ENCODE measurements at places on chromosomes 1 and 21.

GRCh38 chr1:72650843-72651435, 368.6 kb upstream of the NEGR1 start:
- no peak for DNase-seq

- DNase-seq = no peak
Observed at GRCh38 chr1:40658751-40659648, 6.5 kb downstream of the RIMS3 start.

GRCh38 chr1:209106861-209107260, 476.7 kb upstream of the CAMK1G start:
- DNase-seq = no peak

- DNase-seq = no peak
Observed at GRCh38 chr1:9376886-9377333, 84.2 kb downstream of the SPSB1 start.

- DNase-seq = no peak
Observed at GRCh38 chr1:202684716-202685115, 25.5 kb downstream of the SYT2 start.

DNA sequence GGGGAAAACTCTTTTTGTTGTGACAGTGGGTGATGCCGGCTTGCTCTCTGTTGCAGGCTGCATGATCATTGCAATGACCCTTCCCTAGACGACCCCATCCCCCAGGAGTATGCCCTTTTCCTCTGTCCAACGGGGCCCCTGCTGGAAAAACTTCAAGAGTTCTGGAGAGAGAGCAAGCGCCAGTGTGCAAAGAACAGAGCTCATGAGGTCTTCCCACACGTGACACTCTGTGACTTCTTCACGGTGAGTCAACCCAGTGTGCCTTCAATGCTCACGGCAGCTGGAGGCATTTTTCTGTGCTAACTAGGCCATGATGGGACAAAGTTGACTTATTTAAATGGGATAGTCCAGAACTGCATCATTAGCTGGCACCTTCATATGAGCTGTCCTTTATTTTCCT, 5.7 kb downstream of the UBASH3A start:
- DNase-seq = no peak

DNA sequence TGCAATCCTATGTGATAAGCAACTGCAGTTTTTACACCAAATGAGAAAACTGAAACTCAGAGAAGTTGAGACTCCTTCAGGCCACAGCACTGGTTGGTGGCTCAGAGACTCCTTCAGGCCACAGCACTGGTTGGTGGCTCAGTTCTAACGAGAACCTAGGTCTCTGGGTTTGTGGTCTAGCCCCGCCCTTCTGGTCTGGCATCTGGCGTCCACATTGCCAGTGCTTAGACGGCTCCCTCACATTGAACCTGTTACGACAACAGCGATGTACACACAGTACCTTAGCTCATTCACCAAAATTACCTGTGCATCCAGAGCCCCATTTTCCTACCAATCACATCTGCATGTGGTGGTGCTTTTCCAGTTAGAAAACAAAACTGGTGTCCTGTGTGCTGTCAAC, 66.1 kb downstream of the NID1 start:
- no peak for DNase-seq

DNA sequence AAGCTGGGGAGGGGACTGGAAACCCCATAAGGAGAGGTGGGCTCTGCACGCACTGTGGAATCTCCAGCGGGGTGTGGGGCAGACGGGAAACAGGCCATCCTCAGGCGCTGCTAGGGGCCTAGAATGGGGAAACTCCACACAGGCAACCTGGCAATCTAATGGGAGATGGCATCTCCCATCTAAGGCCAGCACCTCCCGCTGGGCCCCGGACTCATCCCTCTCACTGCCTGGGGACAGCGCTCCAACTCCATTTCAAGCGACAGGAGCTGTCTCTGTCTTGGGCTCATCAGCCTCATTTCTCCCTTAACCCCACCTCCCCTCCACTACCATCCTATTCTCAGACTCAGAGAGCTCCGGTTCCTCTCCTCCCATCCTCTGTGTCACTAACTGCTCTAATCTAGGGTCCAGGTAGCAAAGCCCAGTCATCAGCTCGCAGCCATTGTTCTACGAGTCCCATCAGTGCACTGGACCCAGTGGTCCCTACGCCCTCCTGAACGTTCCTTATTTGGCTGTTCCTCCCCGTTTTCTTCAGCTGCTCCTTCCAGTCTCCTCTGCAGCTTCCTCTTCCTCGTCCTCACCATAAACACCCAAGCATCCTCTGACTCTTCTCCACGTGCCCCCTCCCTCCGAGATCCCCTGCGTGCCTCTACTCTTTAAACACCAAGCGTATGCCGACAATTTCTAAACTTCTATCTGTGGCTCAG, 93.4 kb upstream of the CASZ1 start:
- DNase-seq = no peak

- peak; percentile 22 for DNase-seq
Observed at GRCh38 chr1:20574686-20575540, 14.0 kb upstream of the CDA start.

DNA sequence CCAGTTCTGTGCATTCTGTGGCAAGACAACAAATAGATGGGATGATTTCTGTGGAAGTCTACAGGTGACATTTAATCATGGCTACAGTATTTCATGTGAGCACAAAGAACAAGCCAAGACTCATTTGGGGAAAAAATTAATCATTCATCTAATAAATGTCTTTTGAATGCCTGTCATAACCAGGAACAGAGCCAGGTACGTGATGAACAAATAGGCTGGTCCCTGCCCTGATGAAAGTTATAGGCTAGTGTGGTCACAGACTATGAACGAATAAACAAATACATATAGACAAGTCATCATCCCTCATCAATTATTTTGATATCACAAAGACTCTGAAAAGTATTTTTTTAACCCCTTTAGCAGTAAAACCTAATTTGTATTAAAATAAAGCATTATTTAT, 226.4 kb upstream of the RRP15 start:
- no peak for DNase-seq

DNA sequence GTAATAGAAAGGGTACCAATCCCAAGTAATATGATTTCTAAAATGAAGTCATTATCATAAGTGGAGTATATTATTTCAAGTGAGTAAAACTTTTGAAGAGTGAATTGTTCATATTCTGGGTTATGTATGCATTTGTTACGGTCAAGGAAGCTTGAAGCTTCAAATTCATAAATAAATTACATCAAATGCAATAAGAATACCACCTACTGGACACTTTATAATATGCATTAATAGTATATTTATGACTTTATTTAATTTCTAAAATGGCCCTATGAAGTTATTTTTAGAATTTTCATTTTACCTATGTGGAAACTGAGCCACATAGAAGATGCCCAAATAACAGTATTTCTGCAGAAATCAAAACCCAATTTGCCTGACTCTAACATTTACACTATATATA, 260.6 kb downstream of the SMYD3 start:
- no peak for DNase-seq
